ENCODE measurements at places on chromosomes 6 and 20.

DNA sequence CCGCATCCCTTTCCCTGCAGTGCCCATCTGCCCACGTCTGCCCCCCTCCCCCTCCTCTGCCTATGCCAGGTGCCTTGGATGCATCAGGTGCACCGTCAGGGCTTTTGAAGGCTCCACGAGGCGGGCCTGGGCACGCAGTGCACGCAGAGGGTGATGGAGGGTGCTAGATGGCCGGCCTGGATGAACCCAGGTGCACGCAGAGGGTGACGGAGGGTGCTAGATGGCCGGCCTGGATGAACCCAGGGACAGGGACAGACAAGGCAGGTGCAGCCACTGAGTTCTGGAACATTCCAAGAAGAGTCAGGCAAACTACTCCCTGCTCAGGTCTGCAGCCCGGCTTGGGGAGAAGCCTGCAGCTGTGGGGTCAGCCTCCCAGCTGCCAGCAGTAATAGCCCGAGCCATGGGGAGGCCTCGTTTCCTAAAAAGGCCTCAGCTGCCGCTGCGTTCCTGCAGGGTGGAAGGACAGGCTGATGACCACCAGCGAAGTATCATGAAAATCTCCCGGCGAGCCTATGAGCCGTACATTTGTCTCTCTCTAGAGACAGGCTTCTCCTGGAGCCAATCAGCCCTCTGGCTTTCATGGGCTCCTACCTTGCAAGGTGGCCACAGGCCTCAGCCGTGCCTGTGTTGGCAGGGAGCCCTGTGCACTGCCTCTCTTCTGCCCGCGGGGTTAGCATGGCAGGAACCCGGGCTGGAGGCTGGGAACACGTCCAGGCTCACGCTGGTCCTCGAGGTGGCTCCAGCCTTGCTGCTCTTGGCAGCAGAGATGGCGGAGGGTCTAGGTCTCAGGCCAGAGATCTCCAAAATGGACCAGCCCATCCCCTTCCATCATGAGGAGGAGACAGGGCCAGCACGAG lies 29.6 kb downstream of the NTSR1 start:
- no peak for DNase-seq

DNA sequence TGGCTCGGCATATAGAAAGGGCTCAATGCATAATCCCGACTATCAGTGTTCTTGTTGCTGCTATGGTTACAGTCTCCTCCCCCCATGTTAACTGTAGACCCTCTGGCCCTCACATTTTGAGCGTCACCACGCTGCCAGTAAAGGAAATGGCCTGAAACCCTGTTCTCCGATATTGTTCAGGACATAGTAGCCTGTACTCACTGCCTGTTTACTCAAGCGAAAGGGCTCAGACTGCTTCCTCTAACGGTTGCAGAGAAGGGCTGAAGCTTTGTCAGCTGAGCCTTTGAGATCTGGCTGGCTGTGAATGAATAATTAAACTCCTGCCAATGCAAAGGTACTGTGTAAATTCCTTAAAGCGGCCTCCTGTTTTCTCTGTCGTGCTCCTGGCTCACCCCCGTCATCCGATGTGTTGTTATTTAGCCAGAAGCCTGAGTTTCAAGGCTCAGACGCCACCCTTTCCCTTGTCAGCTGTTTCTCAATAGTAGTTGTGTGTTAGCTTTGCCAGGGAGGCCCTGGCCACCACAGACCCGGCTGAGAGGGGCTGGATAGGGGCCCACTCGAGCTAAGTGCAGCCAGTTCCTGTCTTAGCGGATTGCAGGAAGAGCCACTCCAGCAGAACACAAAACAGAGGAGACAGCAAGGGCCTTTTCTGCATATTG lies 31.2 kb upstream of the RALGAPA2 start:
- no peak for DNase-seq

GRCh38 chr6:45781890-45782289 lies 233.8 kb downstream of the CLIC5 start:
- no peak for DNase-seq

DNA sequence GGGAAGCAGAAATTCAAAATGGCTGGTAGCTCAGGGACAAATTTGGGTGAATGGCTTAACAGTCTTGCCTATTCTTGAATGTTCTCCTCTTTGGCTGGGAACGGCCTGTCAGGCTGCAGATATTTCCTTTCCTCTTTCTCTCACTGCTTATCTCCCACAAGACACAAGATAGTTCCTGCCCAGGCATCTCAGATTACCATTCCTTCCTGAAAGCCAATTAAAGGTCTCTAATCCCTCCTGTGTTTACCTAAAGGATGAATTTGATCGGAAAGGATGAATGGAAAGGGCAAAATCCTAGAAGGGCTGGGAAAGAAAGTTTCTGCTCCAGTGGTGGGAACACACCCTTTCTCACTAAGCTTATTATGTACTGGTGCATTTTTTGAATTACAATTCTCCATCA lies 95.9 kb upstream of the JAG1 start:
- DNase-seq, result no peak

DNA sequence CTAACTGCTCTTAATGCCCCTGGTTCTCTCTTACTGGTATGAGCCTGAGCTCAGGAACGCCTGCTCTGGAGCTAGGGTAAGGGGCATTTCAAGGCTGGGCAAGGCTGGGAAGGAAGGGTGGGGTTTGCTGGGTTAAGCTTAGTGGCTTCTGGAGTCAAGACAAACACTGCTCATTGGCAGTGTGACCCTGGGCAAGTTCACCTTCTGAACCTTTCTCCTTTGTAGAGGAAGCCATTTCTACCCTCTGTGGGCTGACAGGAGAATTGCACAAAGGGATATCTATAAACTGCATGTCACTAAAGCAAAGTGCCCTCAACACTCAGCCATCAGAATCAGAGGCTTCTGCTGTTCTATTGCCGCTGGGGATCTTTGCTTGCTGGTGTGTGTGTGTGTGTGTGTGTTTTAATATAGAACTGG lies 20.3 kb upstream of the LRRN4 start:
- DNase-seq, result no peak

DNA sequence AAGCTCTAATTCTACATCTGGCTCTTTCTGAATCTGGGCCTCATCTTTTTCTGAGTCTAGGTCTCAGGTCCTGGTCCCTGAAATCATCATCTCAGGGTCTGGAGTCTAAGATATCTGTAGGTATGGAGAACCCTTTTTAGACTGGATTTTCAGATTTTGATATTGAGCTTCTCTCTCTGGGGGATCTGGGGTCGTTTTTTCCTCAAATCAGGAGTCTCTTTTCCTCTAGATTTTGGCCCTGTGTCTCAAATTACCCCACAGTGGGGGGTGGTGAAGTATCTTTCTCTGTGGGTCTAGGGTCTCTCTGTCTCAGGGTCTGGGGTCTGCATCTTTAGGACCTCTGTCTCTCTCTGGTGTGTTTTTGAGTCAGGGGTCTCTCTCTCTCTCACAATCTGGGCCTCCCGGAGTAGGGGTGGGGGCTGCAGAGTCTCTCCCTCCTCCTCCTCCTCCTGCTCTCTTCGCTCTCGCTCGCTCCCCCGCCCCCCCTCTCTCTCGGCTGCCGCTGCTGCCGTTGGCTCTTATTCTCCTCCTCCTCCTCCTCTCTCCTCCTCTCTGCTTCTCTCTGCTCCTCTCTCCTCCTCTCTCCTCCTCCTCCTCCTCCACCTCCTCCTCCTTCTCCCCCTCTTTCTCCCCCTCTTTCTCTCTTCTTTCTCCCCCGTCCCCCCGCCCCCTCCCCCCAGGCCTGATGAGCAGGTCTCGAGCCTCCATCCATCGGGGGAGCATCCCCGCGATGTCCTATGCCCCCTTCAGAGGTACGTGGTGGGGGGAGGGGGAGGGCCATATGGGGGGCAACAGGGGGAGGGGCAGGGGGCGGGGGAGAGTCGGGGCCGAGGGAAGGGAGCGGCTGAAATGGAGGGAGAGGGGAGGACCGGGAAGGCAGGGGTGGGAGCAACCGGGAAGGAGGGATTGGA lies at the start of gene SYNGAP1:
SYNGAP1 (plus strand) TSS at position 486 of the 911 bp plus-strand sequence; CDS start at position 686, 200 bp downstream.
- DNase-seq, result no peak

- DNase-seq, result no peak
Observed at GRCh38 chr6:17057322-17057721, 44.5 kb upstream of the STMND1 start.

Data from stimulated activated CD8-positive, alpha-beta memory T cell treated with anti-CD3 and anti-CD28 coated beads, Interleukin-12 subunit alpha, Interleukin-12 subunit beta, amount 100 ng/mL, for 1 hour (primary cell).